ENCODE measurements at places on chromosomes 2 and 18.

DNA sequence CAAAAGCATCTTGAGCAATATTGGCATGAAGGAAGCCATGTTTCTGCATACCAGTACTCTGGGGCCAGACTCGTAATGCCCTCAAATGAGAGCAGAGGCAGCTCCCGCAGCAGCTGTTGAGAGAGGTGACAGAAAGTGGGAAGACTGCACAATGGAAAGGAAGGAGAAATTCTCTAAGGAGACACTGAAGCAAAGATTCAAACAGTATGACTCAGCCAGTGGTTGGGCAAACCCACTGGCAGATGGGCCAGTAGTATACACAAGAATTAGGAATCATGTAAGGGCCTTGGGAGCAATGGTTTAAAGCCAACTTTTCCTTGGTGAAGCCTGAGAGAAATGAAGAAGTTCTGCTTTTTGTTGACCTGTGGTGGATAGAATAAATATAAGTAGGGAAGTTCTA lies 2092.7 kb upstream of the PIK3C3 start:
- no peak for DNase-seq

DNA sequence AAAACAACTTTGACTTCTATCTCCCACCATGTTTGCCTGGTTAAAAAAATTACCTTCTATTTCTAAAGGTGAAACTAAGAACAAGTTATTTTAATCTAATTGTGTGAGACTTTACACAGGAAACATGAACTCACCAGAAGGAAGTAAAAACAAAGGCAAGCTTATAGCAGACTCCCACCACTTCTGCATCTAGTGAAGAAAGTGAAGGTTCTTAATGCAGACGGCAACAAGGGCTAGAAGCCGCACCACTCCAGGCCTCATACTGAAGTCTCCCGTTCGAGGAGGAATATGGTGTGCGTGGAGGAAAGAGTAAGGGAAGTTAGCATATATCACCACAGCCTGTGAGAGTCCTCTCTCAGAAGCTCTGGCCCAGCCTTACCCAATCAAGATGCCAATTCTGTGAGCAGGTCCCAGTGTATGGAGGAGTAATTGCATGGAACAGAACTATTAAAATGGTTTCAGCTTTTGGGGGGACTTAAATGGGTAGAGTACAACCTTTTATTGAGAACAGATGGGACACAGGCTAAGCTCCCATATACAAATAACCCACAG lies 958.7 kb downstream of the BCL11A start:
- no peak for DNase-seq

- no peak for DNase-seq
These were observed 1.3 kb downstream of the MAPRE2 start for GRCh38 chr18:35042389-35043071.

DNA sequence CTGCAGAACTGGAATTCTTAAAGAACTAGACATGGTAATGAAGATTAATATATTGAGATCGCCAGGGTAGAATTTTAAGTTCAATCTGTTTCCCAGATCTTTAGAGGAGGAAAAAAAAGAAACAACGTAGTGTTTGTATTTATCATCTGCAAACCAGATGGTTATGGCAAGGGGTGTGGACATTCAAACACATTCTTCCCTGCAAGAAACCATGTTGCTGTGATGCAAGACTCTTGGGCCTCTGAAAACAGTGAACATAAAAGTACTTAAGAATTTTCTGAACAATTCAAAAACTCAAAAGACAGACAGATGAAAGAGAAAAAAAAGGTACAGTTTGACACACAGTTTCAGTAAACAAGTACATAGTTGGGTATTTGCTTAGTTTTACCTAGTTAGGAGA lies 35.6 kb downstream of the COL5A2 start:
- DNase-seq, result no peak

DNA sequence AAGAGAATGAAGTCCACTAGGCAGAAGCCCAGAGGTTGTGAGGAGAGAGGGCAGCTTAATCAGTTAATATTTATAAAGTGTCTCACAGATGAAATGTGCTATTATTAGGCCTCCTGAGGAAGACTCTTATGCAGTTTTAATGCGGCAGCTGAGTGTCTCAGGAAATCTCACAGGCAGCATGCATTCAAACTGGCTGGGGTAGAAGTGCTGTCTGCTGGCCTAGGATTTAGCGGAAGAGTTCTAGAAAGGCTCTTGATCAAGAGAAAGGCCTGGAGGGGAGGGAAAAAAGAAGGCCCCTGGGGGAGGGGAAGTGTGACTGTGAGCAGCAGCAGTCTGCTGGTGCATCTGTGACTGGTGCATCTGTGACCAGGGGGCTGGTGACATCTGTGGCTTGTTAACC lies 133.0 kb downstream of the FSHR start:
- DNase-seq, result no peak

DNA sequence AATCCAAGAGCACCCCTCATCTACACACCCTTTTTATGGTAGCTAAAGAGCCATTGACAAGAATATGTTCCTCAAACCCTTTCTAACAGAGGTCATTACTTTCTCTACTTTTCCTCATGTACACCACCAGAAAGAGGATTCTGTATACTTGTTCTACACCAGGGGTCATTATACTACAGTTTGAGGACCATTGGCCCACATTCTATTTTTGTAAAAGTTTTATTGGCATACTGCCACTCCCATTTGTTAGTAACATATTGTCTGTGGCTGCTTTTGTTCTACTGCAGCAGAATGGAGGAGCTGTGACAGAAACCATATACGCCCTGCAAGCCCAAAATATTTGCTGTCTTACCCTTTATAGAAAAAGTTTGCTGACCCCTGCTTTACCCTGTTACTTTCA lies 14.3 kb downstream of the HTR2B start:
- no peak for DNase-seq

GRCh38 chr2:85210511-85210910 lies 77.3 kb downstream of the TCF7L1 start:
- no peak for DNase-seq

GRCh38 chr2:174438146-174438886 lies 42.8 kb downstream of the SCRN3 start:
- no peak for DNase-seq

DNA sequence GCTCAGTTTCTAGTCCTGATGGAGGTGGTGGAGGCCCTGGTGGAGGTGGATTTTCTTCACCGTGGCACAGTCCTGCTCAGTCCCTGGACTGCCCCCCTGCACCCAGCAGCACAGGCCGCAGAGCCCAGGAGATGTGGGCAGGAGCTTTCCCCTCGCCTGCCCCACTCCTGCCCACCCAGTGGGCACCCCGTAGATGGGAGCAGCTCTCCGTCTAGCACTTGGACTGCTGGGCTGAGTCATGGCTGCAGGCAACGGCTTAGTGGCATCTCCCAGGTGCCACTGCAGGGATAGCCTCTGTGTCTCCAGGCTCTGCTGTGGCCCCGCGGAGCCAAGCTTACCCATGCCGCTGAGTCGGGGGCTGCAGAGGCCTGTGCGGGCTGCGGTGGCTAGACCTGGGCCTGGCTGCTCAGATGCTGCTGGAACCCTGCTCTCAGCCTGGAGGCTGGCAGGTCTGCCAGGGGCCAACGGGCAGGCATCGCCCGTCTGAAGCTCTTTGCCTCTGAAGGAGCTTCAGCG lies 92.3 kb upstream of the CTDP1 start:
- DNase-seq, result no peak

DNA sequence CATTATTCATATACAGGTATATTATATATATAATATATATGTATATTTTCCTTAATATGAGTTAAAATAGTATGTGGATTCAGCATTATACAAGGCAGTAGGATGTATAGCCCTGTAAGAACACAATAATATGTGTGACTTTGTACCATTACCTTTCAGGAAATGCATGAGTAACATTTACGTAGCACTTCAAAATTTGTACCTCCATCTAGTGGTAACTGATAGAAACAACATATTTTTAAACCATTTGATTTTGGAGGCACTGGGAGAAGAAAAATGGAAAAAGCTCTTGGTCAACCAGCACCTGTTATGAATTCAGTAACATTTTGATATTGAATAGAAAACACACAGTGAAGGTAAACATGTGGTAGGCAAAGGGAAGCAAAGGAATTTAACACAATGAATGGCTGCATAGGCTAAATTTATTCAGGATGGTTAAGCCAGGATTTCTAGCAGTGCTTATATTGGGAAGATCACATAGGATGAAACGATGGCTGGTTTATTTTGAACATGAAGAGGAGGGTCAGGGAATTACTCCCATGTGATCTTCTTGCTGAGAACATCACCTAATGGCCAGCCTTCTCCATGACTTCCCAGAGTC lies 565.5 kb downstream of the CCDC85A start:
- DNase-seq, result no peak

DNA sequence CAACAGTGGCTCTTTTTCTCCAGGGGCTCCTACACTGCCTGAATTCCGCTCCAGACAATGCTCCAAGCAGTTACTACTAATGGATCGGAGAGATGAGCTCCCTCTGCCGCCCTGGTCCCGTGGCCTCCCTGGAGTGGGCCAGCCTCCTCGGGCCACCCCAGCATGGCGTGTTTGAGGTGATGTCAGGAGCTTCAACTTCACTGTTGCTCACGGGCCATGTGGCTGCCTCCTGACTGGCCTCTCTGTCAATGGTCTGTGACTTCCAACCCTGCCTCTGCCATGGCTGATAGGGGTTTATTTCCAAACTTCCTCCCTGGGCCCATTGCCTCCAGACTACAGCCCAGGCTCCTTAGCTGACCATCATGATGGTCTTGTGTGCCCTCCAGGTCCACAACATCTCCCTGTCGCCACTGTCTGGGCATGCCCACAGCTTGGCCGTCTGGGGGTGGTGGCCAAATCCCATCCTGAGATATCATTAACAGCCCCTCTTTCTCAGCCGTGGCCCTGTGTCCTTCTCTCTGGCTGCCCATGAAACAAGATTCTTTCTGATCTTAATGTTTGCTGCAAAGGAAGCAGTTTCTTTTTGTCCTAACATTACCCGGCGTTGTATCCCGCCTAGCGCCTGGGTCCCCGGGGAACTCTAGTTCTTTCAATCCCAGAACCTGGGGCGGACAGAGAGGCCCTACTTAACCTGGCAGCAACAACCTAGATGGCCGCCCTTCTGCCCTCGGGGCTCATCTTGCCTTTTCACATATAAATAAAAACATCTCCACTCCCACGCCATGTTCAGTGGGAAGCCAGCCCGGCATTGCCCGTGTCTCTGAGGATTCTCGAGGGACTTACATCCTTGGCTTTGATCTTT lies 38.1 kb downstream of the ATOH8 start:
- DNase-seq, result no peak

GRCh38 chr2:203669820-203670219 lies 36.6 kb upstream of the CD28 start:
- no peak for DNase-seq

All from GM12892 (cell line).